ENCODE measurements at places on chromosomes 2 and 18.

DNA sequence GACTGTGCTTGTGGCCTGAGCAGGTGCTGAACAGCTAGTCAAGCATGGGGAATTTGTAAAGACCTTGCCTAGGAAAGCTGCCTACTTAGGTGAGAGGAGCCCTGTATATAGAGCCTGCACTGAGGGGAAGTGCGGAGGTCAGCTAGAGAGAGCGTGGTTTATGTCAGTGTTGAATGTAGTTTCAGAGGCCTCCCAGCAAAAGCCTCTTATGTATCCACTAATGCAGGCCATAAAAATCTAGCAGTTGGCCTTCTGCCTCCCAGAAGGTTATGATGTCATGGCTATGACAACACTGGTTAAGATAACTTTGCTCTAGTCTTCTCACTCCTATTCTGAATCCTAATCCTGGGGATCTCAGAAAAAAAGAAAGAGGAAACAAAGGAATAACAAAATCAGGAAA, 88.9 kb downstream of the ASXL3 start:
- no peak for DNase-seq

DNA sequence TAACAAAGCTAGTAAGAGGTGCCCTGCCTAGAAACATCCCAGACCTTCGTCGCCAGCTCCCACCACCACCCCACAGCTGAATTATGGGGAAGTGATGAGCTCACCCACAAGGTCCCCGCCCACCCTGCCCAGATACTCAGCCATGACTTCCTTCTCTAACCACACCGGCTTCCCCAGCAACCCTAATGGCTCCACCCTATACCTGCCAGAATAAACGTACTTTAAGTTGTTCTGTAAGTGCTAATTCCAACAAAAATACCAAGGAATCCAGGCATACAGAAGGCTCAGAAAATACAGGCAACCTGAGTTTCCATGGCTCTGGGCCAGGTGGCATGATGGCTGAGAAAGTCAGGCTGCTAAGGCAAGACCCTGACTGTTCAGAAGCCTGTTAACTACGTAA, 39.1 kb downstream of the TMEM163 start:
- no peak for DNase-seq

GRCh38 chr2:110677080-110677479, 783 bp downstream of the BUB1 start:
- no peak for DNase-seq

GRCh38 chr2:166282154-166282553, 93.6 kb downstream of the SCN9A start:
- DNase-seq = no peak

GRCh38 chr2:112006076-112006410, 49.0 kb upstream of the TMEM87B start:
- no peak for DNase-seq

DNA sequence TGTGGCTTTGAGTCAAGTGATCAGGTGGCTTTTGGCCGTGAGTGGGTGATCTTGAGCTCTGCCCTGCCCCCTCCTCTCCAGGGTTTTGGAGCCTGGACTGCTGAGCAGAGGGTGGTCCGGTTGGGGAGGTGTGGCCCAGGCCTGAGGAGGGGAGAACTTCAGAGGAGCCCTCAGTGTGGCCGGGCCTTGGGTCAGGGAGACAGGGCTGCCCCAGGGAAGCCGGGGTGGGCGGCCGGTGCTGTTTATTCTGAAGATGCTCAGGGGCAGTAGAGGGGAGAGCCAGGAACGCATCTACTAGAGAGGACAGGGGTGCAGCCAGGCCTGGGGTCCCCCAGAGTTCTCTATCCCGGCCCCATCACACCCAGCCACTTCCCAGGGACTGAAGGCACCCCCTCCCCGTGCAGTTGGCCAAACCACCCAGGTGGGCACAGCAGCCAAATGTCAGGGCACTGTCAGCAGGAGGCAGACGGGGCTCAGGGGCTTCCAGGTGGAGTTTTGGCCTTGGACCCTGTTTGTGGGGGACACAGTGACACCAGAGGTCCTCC, 963 bp downstream of the ERFE start:
- DNase-seq = no peak

Measured in T follicular helper cell (primary cell).